ENCODE measurements at places on chromosomes 1 and 21.

DNA sequence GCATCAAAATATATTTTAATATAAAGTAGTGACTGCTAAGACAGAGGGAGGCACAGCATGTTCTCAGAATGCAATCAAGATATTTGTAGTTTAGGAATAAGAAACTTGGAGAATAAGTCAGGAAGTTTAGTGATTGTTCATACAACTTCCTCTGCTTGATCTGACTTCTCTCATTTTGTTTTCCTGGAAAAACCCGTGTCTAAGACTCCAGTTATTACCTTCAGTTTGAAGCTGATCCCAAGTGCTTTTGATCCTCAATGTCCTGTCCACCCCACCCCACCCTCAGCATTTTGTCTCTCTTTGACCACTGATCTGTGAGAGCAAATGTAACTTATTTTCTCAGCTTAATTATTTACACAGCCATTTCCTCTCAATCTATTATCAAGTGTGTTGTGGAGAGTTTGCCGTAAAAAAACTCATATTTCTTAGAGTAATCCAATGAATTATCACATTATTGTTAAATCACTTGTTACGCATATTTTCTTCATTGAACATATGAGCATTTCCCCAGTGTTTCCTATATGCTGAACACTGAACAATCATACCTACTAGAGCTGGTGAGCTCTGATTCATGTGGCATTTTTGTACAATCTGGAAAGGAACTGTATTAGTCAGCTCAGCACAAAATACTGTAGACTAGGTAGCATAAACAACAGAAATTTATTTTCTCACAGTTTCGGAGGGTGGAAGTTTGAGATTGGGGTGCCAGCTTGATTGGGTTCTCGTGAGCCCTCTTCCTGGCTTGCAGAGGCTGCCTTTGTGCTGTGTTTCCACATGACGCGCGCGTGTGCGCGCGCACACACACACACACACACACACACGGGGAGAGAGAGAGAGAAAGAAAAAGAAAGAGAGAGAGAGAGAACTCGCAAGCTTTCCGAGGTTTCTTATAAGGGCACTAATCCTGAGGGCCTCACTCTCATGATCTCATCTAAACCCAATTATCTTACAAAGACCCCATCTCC, 65.5 kb upstream of the DPYD start:
- no peak for DNase-seq

GRCh38 chr1:1322952-1323351, 1.5 kb downstream of the INTS11 start:
- no peak for DNase-seq

GRCh38 chr1:18182398-18183160, 75.0 kb downstream of the IGSF21 start:
- no peak for DNase-seq

- DNase-seq: no peak
Observed at GRCh38 chr1:156804572-156805243, 11.9 kb downstream of the SH2D2A start.

DNA sequence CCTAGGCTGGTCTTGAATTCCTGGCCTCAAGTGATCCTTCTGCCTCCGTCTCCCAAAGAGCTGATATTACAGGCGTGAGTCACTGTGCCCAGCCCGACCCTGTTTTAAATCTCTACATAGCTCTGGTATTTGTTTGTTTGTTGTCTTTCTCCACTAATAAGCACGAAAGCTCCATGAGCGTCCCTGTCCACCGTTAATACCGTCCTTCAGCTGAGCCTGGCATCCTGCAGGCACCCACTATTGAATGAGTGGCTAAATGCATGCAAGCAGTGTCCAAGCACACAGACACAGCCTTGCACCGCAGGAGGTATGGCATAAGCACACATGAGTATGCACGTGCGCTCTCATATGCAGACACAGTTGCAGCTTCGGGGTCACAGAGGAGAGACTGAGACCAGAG, 4.5 kb upstream of the COL16A1 start:
- no peak for DNase-seq
